ENCODE measurements at places on chromosomes 6 and 20. TPM values are rescaled to one million over a fixed set of nuclear protein-coding genes. Genes with fewer than 3 reads are reported as not detected.

- no peaks in the 10 kb centered on the region for H3K4me1 ChIP-seq
- peaks cover 9% of the 10 kb centered on the region for H3K36me3 ChIP-seq
- H3K27ac ChIP-seq: peak overlapping the region; percentile 11
- DNase-seq: no peak
- H3K27me3 ChIP-seq: no peaks in the 10 kb centered on the region
These were observed 72.2 kb upstream of the NAA20 start for GRCh38 chr20:19944772-19945459.

The CGA gene
- not detected for total RNA-seq

DNA sequence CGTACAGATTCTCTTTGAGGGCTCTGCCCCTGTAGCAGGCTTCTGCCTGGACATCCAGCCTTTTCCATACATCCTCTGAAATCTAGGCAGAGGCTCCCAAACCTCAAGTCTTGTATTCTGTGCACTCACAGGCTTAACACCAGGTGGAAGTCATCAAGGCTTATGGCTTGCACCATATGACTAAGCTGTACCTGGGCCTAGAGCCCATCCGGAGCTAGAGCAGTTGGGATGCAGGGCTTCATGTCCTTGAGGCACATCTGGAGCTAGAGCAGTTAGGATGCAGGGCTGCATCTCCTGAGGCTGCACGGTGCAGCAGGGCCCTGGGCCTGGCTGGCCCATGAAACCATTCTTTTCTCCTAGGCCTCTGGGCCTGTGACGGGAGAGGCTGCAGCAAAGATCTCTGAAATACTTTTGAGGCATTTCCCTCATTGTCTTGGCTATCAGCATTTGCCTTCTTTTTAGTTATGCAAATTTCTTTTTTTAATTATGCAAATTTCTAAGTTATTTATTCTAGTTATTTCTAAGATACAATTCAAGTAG lies 98.7 kb downstream of the CD24 start:
- H3K27ac ChIP-seq: no peak overlapping the region
- no peaks in the 10 kb centered on the region for H3K4me1 ChIP-seq
- H3K4me3 ChIP-seq: no peak overlapping the region
- no peaks in the 10 kb centered on the region for H3K36me3 ChIP-seq
- DNase-seq: no peak

GRCh38 chr6:54014440-54014839 lies 96.8 kb upstream of the MLIP start:
- no peaks in the 10 kb centered on the region for H3K27me3 ChIP-seq
- no peak for DNase-seq
- no peak overlapping the region for H3K4me3 ChIP-seq
- H3K27ac ChIP-seq: no peak overlapping the region
- H3K36me3 ChIP-seq: no peaks in the 10 kb centered on the region

The PAX1 gene
- total RNA-seq: not detected

- no peaks in the 10 kb centered on the region for H3K4me1 ChIP-seq
- no peak overlapping the region for H3K4me3 ChIP-seq
- H3K27me3 ChIP-seq: no peaks in the 10 kb centered on the region
- DNase-seq: no peak
- H3K36me3 ChIP-seq: peaks cover 8% of the 10 kb centered on the region
- no peak overlapping the region for H3K27ac ChIP-seq
These were observed 19.0 kb downstream of the TBC1D20 start for GRCh38 chr20:443223-443775.

DNA sequence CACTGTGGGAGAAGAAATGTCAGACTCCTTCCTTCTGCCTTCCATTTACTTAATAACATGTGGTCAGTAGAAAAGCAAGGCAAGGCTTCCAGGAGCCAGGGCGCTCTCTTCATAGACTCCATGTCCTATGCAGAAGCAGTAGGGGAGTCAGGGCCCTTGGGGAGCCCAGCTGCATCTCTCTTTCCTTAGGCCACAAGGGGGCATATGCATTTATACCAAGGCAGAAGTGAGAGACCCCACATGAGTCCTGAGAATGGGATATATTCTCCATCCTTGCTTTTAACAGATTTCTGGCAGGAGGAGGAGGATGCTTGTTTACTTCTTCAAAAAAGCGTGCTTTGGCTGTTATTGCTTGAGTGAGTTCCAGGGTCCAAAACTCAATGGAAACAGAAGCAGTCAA lies 198.5 kb downstream of the HIVEP2 start:
- no peaks in the 10 kb centered on the region for H3K36me3 ChIP-seq
- no peaks in the 10 kb centered on the region for H3K27me3 ChIP-seq
- H3K4me3 ChIP-seq: no peak overlapping the region
- H3K27ac ChIP-seq: no peak overlapping the region

DNA sequence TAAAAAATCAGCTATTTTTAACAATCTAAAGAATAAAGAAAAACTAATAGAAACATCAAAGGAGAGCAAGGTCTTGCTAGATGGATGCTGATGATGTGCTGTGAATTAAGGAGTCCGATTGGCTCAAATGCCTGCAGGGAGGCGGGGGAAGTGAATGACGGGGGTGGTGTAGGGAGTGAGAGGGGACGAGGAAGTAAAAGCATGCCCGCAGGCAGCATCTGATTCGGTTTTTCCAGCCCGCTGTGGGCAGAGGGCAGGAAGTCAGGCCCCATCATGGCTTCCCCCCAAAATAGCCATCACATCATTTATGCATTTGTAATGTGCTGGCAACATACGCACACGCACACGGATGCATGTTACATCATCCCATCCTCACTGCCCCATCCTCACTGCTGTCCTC lies 10.3 kb downstream of the RSPO4 start:
- no peak overlapping the region for H3K27ac ChIP-seq
- DNase-seq: no peak
- H3K4me3 ChIP-seq: no peak overlapping the region
- H3K36me3 ChIP-seq: no peaks in the 10 kb centered on the region
- no peaks in the 10 kb centered on the region for H3K27me3 ChIP-seq
- no peaks in the 10 kb centered on the region for H3K4me1 ChIP-seq
